CD4-positive, alpha-beta T cell treated with Interleukin-6 at 100 ng/mL for 8 hours (primary cell): ENCODE measurements at places on chromosomes 11 and 22.

DNA sequence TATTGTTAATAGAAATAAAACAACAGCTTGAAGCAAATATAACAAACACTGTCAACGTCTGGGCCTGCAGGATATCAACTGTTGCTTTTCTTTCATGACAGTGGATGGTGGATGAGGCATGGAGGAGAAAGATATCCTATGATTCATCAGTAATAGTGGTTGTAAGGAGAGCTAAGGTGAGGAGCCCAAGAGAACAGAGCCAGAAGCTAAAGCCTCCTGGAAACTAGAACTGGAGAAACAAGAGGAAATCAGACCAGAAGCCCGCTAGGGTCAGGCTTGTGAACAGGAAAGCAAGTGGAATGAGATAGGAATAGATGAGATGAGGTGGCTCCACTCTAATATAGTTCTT is 37.7 kb upstream of the MMP12 start:
- DNase-seq, result no peak

- DNase-seq, result peak; percentile 8
Observed at GRCh38 chr22:46069521-46070214, 80.7 kb upstream of the PPARA start.

DNA sequence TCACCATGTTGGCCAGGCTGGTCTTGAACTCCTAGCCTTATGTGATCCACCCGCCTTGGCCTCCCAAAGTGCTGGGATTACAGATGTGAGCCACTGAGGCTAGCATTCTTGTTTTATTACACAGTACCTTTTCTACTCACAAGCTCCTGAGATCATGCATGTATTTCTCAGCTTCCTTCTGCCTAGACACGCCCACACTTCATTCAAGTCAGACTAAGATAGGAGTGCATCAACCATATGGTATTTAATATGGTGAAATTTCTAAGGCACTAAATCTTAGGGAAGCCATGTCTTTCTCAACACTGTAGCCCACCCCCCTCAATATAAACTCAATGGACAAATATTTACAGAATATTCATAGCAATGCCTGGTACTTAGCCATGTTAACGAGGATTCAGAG is 62.1 kb downstream of the SLC25A17 start:
- DNase-seq, result no peak

- DNase-seq, result no peak
Observed at GRCh38 chr11:130486987-130487923, 38.8 kb downstream of the ADAMTS15 start.

DNA sequence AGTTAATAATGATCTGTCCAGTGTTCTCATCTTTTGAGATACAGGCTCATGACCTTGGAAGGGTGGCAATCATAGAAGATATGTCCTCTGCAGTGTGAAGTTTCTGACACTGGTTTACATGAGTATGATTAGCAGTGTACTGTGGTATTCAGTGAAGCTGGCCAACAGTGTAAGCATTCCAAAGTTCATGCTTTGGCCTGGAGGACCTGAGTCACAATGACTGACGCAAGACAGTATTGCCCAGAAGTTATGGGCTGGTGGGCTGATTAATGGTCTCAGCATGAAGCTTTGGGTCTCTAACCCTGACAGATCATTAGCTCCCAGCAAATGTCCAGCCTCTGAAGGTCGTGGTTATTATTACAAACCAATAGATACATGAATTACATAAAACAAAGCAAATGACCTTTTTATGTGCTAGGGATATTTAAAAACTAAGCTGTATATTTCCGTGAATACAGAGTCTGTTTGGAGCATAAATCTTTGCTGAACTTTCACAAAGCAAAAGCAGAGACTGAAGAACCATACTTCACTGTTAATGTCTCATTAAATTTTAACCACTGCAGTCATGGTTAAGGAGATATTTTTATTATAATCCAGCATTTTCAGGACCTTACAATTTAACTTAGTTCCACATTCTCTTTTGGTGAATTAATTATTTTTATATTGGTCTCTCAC is 28.3 kb upstream of the USP47 start:
- DNase-seq, result no peak

DNA sequence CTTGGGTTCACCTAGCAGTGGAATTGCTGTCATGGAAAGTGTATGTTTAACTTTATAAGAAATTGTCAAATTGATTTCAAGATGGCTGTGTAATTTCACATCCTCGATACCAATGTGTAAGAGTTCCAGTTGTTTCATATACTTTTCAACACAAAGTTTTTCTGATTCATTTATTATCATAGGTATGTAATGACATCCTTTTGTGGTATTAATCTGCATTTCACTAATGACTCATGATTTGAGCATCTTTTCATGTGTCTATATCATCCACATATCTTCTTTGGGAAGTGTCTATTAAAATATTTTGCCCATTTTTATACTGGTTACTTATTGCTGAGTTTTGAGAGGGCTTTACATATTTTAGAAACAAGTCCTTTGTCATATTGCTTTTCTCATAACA is 17.0 kb upstream of the GLYATL1B start:
- no peak for DNase-seq

GRCh38 chr11:79182794-79183193 is 258.0 kb downstream of the TENM4 start:
- DNase-seq, result no peak
